NK-92 treated with Interleukin-12 subunit alpha and Interleukin-12 subunit beta, amount 100 ng/mL, for 24 hours (cell line): ENCODE measurements at places on chromosomes 6 and 20.
A peak's percentile ranks its signal among the peaks of the same experiment; 100 is the strongest.

GRCh38 chr20:54502179-54502578, 26.8 kb downstream of the DOK5 start:
- no peak for DNase-seq

GRCh38 chr6:110097443-110097842, 82.0 kb downstream of the WASF1 start:
- DNase-seq: no peak

- DNase-seq: no peak
Observed at GRCh38 chr6:2266031-2266795, 20.8 kb upstream of the GMDS start.

- DNase-seq: no peak
Observed at GRCh38 chr6:35365594-35366203, 23.3 kb downstream of the PPARD start.

- DNase-seq: no peak
Observed at GRCh38 chr20:31593221-31594001, 11.7 kb upstream of the ID1 start.

- DNase-seq: no peak
Observed at GRCh38 chr20:47801759-47802158, 16.5 kb upstream of the SULF2 start.

- DNase-seq: no peak
Observed at GRCh38 chr6:129749749-129750120, 39.8 kb upstream of the ARHGAP18 start.

- DNase-seq: peak; percentile 49
Observed at GRCh38 chr20:34190679-34191090, 50.5 kb upstream of the ASIP start.

GRCh38 chr6:131216246-131216645, 81.0 kb downstream of the AKAP7 start:
- DNase-seq: no peak

GRCh38 chr20:8777911-8778310, 291.0 kb upstream of the PLCB4 start:
- no peak for DNase-seq

DNA sequence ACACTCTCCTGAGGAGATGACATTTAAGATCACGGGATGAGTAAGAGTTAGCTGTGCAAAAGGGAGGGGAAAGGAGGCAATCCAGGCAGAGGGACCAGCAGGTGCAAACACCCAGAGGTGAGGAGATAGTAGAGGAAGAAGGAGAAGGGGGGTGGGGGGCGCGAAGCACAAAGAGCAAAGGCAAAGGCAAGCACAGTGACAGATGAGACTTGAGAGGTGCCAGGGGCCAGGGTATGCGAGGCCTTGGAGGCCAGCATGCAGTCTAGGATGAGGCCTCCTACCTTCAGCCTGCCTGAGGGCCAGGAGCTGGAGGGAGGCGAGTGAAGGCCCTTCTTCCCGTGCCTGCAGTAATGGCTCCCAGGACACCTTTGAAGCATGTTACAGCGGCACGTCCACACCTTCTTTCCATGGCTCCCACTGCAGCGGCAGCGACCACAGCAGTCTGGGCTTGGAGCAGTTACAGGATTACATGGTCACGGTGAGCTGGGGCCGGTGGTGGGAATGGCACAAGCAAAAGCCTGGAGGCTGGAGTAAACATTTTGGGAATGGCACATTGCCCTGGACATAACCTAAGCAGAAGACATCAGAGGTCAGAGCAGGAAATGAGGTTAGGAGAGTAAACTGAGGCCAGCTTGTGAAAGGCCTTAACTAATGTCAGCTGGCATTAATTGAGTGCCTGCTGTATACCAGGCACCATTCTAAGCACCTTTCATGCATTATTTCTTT, 18.6 kb downstream of the CCM2L start:
- DNase-seq: no peak

DNA sequence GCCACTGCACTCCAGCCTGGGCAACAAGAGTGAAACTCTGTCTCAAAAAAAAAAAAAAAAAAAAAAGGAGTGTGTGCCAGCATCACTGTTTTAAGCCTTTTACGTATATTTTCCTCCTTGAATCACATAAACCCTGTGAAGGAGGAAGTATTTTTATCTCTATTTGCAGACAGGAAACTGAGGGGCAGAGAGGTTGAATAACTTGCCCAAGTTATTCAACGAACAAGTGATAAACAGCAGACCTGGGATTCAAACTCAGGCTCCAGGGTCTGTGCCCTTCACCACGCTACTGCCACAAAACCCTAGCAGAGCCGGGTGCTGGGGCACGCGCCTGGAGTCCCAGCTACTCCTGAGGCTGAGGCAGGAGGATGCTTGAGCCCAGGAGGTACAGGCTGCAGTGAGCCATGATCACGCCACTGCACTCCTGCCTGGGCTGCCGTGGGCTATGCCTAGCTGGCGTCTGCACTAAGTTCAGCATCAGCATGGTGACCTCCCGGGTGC, 9.4 kb upstream of the AVP start:
- no peak for DNase-seq

- no peak for DNase-seq
Observed at GRCh38 chr6:53811746-53812145, 16.9 kb downstream of the LRRC1 start.

DNA sequence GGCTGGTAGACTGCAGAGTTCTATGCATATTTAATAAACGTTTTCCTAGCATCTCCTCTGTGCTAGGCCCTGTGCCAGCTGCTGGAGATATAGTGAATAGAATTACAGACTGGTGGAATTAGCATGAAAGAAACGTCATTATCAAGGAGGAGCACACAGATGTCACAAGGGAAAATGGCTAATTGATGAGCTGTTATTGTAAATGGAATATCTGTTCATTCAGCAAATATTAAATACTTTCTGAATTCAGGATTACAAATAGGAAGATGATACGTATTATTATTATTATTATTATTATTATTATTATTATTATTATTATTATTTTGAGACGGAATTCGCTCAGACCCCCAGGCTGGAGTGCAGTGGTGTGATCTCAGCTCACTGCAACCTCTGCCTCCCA, 1.2 kb downstream of the AAR2 start:
- no peak for DNase-seq

- DNase-seq: no peak
Observed at GRCh38 chr6:167682125-167682524, 144.6 kb upstream of the AFDN start.

GRCh38 chr20:38144598-38144973, 20.5 kb downstream of the TGM2 start:
- no peak for DNase-seq

GRCh38 chr6:119215885-119216590, 133.5 kb downstream of the MAN1A1 start:
- DNase-seq: no peak

GRCh38 chr20:29297411-29298270, 1959.8 kb upstream of the DEFB115 start:
- no peak for DNase-seq

DNA sequence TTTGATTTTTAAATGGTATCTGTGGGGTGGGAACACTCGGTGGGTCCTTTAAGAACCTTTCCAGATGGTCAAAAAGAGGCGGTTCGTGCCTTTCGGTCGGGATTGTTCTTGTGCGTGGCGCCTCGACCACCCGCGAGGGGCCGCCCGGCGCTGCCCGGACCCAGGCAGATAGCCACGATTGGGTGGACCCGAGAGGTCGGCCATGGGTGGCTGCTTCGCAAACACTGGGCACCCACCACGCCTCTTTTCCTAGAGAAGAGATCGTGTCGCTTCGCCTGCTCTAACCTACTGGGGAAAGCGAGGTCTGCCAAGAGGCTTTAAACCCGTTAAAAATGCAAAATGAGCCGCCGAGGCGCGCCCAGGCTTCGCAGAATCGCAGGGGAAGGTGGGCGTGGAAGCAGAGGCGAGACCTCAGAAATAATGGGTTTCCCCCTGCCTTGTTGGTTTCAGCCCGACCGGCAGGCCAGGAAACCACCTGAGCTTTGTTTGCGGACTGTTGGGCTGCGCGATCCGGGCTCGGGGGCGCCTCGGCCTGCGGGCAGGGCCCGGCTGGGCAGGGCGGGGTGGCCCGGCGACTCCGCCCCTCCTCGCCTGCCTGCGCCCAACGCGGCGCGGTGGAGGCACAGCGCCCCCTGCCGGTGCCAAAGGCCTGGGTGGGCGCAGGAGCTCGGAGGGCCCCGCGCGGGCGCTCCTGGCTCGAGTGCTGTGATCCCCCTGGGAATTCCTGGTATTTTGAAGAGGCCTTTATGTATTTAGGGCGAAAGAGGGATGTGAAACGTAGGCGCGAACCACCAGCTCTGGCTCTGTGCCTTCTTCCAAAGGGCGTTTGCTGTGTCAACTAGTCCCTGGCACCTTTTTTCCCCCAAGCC, 1.6 kb downstream of the MARCKS start:
- DNase-seq: no peak

GRCh38 chr6:104324301-104324700, 535.4 kb downstream of the HACE1 start:
- DNase-seq: no peak

GRCh38 chr6:20746805-20747558, 212.7 kb downstream of the CDKAL1 start:
- no peak for DNase-seq

DNA sequence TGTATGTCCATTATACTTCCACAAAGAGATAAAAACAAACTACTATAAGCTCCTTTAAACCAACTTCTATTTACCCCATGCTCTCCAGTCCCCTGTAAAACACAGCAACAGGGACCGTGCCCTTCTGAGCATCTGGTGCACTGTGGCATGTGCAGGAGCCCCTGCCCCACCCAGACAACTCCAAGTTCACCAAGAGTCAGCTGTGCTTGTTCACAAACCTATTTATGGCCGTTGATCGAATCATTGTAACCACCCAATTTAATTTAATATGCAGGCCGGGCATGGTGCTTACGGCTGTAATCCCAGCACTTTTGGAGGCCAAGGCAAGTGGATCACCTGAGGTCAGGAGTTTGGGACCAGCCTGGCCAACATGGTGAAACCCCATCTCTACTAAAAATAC, 13.7 kb upstream of the BLCAP start:
- DNase-seq: no peak

- no peak for DNase-seq
Observed at GRCh38 chr6:56954403-56955170, at the start of gene BEND6. TSS of gene BEND6 (plus strand) at chr6:56955107. CDS start at chr6:56981811, 26,704 bp downstream.

GRCh38 chr20:330233-331149, 5.1 kb downstream of the SOX12 start:
- DNase-seq: peak; percentile 17

- DNase-seq: no peak
Observed at GRCh38 chr6:69980624-69981023, 114.3 kb downstream of the COL19A1 start.

DNA sequence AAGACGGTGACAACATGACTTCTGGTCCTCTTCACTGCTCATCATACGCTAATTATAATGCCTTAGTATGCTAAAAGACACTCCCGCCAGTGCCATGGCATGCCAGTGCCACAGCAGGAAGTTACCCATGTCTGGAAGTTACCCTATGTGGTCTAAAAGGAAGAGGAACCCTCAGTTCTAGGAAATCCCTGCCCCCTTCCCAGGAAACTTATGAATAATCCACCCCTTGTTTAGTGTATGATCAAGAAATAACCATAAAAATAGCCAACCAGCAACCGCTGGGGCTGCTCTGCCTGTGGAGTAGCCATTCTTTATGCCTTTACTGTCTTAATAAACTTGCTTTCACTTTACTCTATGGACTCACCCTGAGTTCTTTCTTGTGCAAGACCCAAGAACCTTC, 15.8 kb upstream of the SERPINB9 start:
- no peak for DNase-seq

GRCh38 chr20:10133532-10133931, 85.1 kb upstream of the SNAP25 start:
- DNase-seq: no peak

DNA sequence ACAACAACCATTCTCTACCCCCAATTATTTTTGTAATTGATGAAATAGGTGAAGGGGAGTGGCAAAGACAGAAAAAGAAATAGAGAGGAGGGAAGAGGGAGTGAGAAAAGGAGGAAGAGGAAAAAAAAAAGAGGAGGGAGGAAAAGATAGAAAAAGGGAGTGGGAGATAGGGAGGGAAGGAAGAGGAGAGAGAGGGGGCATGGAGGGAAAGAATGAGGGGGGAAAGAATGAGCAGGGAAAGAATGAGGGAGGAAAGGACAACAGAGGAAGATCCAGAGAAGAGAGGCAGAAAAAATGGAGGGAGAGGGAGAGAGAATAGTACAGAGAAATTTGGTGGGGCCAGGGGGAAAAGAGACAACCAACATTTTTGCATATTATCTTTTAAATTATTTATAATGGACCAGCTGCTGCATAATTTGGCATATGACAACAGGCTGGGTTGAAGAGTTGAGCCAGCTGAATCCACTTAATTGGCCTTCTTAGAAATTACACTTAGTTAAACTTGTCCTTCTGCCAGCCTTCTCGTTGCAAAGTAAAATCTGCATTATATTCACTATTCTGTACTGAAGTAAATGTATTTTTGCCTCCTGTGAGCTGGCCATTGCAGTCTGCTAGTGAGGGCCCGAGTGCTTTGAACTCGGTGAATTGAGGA, 101.0 kb downstream of the ARHGAP18 start:
- DNase-seq: no peak

GRCh38 chr20:6837730-6838129, 70.2 kb downstream of the BMP2 start:
- DNase-seq: no peak

DNA sequence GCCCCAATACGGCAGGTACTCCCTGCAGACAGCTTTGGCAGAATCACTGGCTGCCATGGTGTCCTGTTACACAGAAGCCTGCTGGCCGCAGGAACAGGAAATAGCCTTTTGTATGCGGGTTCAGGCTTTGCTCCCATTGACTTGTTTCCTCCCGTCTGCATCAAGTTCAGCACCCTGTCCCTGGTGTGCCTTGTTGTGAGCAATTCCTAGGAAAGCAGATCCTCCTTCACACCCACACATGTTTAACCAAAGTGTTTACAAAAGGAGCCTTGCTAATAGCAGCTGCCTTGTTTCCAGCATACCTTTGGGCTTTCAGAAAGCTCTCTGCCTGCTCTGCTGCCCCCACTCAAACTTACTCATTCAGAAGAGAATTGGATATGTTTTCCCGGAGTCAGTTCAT, 127.2 kb upstream of the SUPT3H start:
- DNase-seq: no peak

DNA sequence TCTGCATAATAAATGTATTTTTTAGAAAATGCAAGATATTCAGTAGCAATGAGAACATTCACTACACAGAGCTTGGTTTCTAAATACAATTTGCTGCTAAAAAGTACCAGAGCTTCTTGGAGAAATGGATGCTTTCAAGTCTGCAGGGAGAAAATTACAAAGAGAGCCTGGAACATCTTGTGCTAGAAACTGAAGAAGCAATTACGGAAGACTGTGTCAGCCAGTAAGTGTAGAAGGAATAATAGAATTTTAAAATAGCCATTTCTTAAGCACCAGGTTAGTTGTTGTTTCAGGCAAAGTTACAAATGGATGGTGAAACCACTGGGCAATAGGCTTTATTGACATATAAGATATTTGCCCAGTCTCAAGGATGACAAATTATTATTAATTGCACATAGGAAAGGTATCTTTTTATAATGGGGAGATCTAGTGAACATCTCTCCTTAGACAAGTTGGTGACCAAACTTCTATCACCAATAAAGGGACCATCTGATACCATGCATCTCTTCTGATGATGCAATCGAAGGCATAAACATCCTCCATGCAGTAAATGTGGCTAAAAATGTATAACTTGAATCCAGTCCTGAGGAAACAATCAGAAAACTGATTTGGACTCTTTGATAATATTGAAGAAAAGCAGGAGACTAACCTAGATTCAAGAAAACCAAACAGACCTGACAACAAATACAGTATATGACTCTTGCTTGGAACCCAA, 81.7 kb downstream of the ARHGAP18 start:
- DNase-seq: no peak
